ENCODE measurements at places on chromosomes 4 and X.

- no peak for DNase-seq
These were observed 35.9 kb upstream of the GPR78 start for GRCh38 chr4:8544282-8544681.

- DNase-seq = no peak
These were observed 15.3 kb downstream of the SLC6A8 start for GRCh38 chrX:153703036-153703370.

- no peak for DNase-seq
These were observed 75.5 kb downstream of the PABPC4L start for GRCh38 chr4:134126000-134126560.

- no peak for DNase-seq
These were observed 24.8 kb downstream of the BCLAF3 start for GRCh38 chrX:19966056-19966455.

DNA sequence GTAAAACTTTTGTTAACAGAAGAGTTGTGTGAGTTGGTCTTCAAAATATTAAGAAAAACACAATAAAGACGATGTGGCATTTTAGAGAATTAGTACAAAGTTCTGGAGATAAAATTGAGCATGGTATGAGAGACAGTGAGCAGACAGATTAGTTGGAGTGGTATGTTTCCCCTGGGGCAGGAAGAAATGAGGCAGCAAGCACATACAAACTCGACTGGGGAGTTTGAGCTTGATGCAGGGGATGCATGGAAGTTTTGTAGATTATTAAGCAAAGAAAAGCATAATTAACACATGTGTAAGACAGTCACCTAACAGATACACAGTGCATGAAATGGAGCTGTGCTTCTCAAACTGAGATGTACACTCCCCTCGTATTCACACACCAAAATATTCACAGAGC lies 58.1 kb upstream of the IL2 start:
- no peak for DNase-seq

DNA sequence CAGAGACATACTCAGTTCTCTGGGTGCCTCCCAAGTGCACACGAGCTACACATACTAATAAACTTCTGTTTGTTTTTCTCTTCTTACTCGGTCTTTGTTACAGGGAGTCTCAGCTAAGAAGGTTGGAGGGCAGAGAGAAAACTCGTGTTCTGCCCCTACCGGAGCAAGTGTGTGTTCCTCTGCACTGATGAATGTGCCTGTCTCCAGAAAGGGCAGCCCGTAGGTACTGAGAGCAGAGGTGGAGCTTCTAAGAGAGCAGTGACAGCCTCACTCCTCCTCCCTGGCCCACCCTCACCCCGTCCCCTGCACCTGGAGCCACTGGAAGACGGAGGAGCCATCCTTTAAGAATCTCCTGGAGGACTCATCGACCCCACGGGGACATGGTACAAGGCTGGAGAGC lies 67.6 kb downstream of the MTNR1A start:
- DNase-seq = no peak

DNA sequence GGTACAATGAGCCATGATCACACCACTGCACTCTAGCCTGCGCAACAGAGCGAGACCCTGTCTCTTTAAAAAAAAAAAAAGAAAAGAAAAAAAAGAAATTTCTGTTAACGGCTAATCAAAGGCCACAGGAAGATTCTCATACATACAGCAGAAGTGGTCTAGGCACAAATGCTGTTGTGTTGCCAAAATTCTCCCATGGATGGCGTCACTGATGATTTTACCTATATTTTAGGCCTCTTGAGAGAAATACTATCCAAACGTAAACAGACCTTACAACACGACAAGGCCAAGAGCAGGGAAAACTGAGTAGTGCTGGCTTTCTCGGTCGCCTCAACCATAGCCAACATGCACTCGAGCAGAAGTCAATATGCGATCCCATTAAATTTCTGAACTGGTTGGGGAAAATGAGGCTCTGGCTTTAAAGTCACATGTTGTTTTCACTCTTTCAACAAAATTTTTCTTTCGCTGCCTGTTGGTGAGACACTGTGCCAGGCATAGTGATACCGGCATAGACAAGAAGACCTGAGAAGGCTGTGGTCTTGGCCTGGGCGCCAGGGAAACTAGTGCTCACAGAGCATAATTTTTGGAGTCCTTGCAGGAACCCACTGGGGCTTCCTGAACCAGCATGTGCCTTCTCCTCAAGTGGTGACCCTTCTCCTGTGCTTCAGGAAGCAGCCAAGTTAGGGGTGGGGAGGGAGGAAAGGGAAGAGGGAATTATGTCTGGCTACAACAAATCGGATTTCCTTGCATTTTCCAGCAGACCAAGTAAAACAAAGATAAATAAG lies 20.6 kb downstream of the SH3KBP1 start:
- no peak for DNase-seq

- no peak for DNase-seq
These were observed 65.9 kb upstream of the MAOA start for GRCh38 chrX:43590150-43590549.

- no peak for DNase-seq
These were observed 36.9 kb downstream of the NLGN3 start for GRCh38 chrX:71181558-71181909.

- no peak for DNase-seq
These were observed 557.0 kb downstream of the SPRY1 start for GRCh38 chr4:123953566-123953965.

- no peak for DNase-seq
These were observed 33.7 kb downstream of the TMEM150C start for GRCh38 chr4:82528074-82528473.

DNA sequence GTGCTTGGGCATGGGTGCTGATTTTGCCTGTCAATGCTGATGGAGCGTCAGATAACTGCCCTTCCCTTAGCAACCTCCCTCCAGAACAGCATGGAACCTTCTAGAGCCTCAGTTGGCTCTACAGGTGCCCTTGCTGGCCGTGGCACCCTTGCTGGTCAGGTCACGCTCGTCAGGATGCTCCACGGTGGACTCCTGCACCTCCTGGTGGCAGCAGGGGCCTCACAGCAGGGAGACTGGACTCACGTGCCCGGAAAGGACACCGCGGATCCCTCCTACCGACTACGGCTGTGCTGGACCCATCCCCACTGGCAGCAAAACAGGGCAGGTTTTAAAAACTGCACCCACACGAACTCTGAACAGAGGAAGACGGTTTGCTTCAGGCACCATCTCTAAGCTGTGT lies 82.1 kb upstream of the AFAP1 start:
- DNase-seq = no peak

- peak; percentile 66 for DNase-seq
These were observed 130.9 kb downstream of the AFAP1 start for GRCh38 chr4:7808752-7809151.

GRCh38 chr4:173019664-173020063 lies 148.9 kb upstream of the GALNT7 start:
- no peak for DNase-seq

GRCh38 chrX:153400146-153401132 lies 711 bp downstream of the PNMA6E start:
- no peak for DNase-seq

GRCh38 chrX:147679356-147680005 lies 232.2 kb upstream of the FMR1 start:
- no peak for DNase-seq

- no peak for DNase-seq
These were observed 57.2 kb downstream of the BMP15 start for GRCh38 chrX:50967736-50968135.

- DNase-seq = peak; percentile 53
These were observed 31.3 kb upstream of the ARHGEF38 start for GRCh38 chr4:105520819-105521790.

DNA sequence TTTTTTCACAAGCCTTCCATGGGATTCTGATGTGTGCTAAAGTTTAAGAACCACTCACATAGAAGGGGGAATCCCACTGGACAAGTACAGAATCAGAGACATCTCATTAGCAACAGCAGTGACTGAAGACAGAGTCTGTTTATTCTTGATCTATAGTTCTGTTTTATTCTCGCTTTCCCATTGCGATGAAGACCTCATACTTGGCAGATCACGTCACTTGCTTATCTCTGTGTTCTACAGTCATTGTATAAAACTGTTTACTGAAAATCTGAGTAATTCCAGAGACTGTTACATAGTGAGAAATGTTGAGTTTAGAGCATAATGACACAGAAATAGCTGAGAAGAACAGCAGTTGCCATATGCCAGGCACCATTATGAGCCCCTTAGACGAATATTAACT lies 185.5 kb downstream of the PTTG2 start:
- peak; percentile 82 for DNase-seq

GRCh38 chr4:156673483-156673882 lies 298.1 kb downstream of the PDGFC start:
- DNase-seq = peak; percentile 25

GRCh38 chrX:42399632-42400024 lies 378.3 kb downstream of the PPP1R2C start:
- DNase-seq = no peak

- DNase-seq = no peak
These were observed at the start of gene CLDN34 for GRCh38 chrX:9966775-9967408. TSS of gene CLDN34 (plus strand) at chrX:9967358. CDS start at chrX:9967358, 0 bp downstream.

- DNase-seq = no peak
These were observed 15.0 kb downstream of the TLR7 start for GRCh38 chrX:12881914-12882313.

DNA sequence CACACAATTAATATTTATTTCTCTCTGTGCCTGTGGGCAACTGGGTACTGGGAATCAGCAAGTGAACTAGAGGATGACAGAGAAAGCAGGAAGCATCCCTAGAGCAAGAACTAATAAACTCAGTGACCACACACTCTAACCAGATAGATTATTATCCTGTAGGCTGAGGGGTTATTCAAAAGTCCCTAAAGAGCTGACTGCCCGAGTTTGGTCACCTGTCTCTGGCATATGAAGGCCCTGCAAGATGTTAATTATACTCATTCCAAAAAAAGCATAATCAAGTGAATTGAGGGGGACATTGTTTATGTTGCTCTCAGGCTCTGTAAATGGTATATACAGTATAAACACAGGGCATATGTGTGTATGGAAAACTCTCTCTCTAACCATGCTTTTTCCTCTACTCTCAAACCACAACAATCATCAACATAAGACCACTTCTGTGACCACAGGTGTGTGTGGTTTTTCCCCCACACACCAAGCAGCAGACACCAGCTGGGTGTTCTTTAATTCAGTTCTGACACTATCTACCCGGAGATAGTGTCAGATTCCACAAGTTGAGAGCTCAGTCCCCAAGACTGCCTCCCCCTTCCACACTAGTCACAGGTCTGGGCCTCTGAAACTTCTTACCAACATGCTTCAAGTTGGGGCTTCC lies 6.2 kb upstream of the HPSE start:
- DNase-seq = no peak

DNA sequence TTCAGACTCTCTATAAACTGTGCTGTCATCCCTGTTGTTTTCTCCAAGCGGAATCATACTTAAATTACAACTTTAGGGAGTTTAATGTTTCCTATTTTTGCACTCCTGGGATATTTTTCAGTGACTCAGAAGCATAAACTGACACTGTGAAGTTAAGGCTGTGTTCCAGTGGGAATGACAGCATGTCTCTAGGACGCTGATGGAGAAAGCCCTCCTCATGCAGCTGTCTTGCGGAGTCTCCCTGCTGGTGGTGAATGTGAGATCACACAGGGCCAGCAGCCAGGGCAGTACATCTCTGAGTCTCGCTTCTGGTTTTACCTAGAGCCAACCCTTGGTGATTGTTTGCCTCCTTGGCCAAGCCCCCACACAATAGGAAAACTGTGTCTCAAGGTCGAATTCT lies 53.3 kb downstream of the NFKB1 start:
- DNase-seq = peak; percentile 81

DNA sequence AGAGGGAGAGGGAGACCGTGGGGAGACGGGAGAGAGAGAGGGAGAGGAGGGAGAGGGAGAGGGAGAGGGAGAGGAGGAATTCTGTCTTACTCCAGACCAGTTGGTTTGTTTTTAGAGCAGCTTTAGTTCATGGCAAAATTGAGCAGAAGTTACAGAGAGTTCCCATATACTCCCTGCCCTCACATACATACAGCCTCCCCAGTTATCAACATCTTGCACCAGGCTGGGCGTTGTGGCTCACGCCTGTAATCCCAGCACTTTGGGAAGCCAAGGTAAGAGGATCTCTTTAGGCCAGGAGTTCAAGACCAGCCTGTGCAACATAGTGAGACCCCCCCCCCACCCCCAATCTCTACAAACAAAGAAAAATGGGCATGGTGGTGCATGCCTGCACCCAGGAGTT lies 79.8 kb upstream of the OGT start:
- DNase-seq = no peak

DNA sequence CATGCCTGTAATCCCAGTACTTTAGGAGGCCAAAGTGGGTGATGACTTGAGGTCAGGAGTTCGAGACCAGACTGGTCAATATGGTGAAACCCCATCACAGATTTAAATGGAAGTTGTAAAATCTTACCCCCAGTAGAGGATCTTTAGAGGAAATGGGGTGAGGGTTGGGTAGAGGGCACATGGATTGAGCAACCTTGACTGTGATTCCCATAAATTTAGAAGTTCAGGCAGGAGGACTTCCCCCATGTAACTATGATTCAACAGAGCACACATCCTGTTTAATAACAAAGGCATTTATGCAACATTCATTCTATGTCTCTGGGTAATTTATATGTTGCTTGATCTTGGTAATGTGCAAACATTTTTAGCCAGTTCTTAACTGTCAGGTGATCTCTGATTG lies 143.1 kb downstream of the RBM47 start:
- no peak for DNase-seq

DNA sequence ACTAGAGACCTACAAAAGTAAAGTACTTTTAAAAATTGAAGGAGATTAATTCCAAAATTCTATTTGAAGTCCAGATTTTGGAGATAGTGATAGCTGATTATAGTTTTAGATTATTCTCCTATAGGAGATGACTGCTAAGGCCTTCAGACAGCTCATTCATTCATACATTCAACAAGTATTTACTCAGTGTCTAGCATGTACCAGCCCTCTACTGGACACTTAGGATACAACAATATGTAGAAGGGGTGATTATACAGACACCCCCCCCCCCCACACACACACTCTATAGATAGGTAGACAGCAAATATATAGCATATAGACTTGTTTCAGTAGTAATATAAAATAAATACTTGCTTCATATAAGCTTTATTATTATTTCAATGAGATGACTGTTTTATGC lies 60.4 kb upstream of the TAF9B start:
- peak; percentile 7 for DNase-seq

- DNase-seq = no peak
These were observed 233.4 kb downstream of the CFAP299 start for GRCh38 chr4:80568891-80569290.

DNA sequence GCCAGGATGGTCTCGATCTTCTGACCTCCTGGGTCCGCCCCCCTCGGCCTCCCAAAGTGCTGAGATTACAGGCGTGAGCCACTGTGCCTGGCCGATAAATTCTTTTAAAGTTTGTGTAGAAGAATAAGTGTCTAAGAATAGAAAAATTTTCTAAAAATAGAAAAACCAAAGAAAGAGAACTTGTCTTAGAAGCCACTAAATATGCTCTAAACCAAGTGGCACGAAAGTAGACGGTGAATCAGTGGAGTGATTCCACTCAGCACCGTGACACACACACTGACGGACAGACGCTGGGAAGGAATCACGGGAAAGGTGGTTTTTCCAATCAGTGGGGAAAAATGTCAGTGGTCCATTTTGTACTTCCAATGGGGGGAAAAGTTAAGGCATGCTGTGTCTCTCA lies 72.7 kb upstream of the PSAPL1 start:
- peak; percentile 7 for DNase-seq

GRCh38 chr4:26135331-26135730 lies 185.5 kb upstream of the RBPJ start:
- no peak for DNase-seq

- no peak for DNase-seq
These were observed 259.8 kb downstream of the NR3C2 start for GRCh38 chr4:148182230-148182911.

- DNase-seq = no peak
These were observed 267.7 kb upstream of the GALNT7 start for GRCh38 chr4:172900900-172901299.
